G401 (cell line): ENCODE measurements at places on chromosomes 4 and X.
A peak's percentile ranks its signal among the peaks of the same experiment; 100 is the strongest.

- no peak for DNase-seq
Observed at GRCh38 chrX:119948381-119948780, 4.8 kb upstream of the NKAP start.

GRCh38 chr4:102114118-102114630 is 231.1 kb downstream of the SLC39A8 start:
- peak; percentile 76 for DNase-seq

- no peak for DNase-seq
Observed at GRCh38 chrX:68086709-68087108, 346.6 kb downstream of the OPHN1 start.

- DNase-seq = no peak
Observed at GRCh38 chr4:187467224-187467623, 528.3 kb upstream of the ZFP42 start.

DNA sequence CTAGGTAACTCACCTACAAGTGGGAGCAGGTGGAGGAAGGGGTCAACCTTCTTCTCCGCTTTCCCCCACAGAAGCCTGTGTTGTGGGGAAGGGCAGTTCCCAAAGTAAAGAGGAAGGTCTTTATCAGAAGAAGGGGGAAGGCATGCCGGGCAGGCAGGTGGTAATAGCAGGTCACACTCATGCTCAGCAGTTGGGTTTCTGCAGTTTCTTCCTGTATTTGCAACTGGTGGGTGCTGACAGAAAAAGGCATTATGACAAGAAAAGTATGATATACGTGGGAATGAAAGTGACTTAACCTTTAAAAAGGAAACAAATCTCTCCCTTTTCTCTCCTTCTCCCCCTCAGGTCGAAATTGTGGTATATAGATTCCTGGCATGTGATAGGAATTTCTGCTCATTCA is 3.7 kb downstream of the MTMR1 start:
- DNase-seq = no peak

- DNase-seq = no peak
Observed at GRCh38 chrX:155143959-155144548, 72.2 kb upstream of the VBP1 start.

DNA sequence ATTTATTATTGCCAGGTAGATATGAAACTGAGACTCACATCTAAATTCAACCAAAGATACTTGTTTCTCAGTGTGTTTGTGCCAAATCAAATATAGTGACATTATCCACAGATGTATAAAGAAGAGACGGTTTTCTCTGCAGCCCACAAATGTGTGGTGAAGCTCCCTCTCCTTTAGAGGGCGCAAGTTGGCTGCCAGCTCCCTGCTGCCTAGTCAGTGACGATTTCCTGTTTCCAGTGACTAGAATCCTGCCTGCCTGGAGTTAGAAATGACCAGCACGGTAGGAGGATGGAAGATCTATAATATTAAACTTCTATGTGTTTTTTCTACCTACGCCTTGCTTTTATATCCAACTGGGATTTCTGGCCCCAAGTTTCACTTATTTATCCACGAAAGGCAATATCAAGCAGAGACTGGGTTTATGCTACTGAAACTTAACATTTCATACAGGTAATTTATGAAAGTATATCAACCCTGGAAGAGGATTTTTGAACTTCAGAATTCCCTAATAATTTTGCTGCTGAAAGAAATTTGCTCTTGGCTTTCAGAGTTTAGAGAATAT is 1793.7 kb upstream of the TENM3 start:
- DNase-seq = peak; percentile 20

- no peak for DNase-seq
Observed at GRCh38 chrX:150240643-150240970, 122.5 kb upstream of the MAMLD1 start.

- DNase-seq = peak; percentile 31
Observed at GRCh38 chr4:73740353-73740778, at the start of gene CXCL8. Gene CXCL8 (plus strand): TSS chr4:73740569. CDS start chr4:73740659, 90 bp downstream.

DNA sequence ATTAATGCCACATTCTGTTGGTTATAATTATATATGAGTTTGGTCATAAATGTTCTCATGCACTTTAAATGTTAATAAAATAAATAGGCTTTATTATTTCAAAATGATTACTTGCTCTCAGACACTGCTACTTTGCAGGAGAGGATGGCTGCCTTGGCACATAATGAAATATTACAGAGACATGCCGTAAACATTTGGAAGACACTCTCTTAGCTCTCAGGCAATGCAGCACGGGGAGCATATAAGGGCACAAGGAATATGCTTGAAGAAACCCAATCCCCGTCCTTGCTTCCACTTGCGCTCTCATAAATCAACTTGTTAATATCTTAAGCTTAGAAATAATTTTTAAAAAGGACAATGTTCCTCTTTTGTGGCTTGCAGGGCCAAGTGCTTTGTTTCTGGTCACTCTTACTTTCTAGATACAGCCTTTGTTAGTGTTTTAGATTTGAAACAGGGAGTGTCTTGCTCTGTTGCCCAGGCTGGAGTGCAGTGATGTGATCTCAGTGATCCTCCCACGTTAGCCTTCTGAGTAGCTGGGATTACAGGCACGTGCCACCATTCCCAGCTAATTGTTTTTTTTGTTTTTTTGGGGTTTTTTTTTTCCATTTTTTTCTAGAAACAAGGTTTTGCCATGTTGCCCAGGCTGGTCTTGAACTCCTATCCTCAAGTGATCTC is 445.0 kb downstream of the SPRY1 start:
- no peak for DNase-seq

DNA sequence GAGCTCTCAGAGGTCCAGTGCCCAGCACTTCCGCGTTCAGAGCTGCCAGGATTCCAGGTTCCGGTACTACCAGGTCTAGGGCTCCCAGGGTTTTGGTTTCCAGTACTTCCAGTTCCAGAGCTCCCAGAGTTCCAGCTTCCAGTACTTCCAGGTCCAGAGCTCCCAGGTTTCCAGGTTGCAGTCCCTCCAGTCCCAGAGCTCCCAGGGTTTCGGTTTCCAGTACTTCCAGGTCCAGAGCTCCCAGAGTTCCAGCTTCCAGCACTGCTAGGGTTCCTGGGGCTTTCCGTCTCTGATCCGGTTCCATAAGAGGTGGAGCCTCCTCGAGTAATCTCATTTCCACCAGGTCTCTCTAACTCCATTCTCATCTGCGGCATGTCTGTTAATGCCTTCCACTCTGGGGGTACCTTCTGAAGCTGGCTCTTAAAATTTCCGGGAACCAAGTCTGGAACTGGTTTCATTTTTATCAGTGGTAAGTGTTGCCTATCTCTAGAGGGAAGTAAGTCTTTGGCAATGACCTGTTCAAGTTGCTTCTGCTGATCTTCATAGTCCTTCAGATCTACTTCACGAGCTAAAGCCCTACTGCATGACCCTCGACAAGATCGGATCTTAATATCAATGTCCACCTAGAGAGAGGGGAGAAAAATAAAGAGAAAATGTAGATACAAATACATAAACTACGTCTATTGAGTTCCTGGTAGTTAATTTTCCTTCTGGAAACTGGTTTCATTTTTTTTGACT is 4.1 kb downstream of the FGA start:
- DNase-seq = no peak

DNA sequence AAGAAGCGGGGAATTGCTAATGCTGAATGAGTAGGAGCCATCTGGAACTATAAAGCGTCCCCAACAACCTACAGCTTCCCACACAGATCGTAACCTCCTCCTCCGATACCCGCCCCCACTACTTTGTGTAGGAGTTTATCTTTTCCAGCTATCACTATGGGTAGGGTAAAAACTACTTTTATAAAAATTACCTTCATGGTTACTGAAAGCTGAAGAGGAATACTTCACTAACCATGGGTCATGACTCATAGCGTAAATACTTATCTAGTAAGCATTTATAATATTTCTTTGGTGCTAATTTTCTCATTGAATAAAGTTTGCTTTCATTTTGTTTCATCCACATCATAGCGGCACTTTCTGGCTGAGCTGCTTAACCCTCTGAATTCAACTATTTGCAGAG is 79.4 kb upstream of the TNIP3 start:
- DNase-seq = no peak

DNA sequence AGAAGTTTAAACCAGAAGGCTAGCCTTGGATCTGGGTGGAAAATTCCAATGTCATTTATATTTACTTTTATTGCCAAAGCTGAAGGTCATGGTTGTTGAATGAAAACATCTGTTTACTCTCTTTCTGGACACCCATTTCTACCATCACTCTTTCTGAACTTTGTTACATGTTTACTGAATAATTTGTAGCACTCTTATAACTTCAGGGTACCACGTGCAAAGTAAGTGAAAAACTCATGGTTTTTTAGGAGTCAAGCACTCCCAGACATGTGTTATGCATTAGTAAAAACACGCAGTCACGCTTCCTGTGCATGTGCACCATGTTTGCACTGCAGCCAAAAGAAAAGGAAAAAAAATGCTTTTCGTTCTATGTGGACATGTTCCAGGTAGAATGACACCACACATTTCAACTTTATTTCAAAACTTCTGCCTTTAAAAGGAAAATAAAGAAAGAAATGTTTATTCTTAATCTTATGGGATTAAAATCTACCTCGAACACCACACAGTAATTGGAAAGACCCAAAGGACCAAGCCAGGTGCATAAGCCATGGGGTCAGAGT is 31.4 kb upstream of the ADH1C start:
- no peak for DNase-seq

DNA sequence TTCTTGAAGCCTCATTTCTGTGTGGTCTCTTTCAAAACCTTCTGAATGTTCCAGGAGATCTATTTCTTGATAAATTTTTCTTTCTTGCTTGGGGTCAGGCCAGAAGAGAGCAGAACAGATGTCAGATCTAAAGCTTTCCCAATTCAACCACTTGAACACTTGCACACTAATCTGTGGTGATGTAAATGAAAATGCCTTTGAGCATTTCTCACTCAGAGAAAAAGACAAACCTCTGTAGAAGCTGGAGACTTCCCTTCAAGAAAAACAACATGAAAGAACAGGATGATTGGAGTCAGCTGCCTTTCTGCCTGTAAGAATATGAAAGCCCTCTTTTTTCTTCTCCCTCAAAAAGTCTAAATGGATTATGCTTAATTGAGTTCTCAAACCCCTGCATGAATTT is 11.2 kb downstream of the IGFBP7 start:
- DNase-seq = no peak

DNA sequence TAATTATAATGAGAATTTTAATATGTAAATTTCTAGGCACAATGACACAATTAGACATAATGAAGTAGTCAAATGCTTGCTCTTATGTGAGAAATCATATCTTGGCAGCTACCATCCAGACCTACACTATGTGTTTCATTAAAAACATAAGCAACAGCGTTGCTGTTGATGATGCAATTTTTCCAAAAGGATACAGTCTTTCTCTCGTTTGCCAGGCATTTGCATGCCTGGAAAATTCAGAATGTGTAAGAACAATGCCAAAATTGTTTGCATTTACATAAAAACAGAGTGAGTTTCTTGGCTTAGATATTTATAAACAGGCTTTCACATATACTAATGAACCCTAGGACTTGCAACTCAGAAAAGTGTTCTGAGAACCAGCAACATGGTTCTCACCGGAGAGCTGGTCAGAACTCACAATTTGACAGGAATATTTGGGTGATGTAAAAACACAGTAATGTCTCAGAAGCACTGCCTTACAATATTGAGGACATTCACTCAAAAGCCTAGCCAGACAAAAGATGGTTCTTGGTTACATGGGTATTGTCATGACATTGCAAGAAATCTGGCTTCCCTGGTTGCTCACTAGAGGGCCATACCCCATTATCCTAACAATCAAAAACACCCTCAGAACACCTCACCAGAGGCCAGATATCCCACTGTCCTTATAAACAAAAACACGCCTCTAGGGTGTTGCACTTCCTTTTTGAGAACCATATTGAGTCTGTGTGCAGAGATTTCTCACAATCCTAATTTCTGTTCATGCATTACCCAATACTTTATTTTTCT is 1029.0 kb upstream of the AGA start:
- no peak for DNase-seq

GRCh38 chr4:152927737-152928136 is 8.4 kb upstream of the FHDC1 start:
- no peak for DNase-seq

DNA sequence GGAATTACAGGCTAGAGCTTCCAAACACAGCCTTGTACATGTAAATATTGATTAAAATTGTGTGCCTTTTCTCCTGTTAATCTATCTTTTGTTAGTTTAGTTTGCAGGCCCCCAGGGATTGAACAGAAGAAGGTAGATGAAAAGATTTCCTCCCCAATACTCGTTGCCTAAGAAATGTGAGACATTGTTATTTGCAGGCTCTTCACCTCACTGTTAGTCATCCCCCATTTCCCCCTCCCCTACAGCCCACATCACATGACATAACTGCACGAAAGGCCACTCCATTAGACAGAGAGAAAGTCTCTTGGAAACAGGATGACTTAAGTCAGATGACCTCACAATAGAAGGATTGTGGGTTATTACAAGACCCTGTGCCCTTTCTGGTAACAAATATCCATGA is 13.3 kb upstream of the MID1 start:
- DNase-seq = no peak

DNA sequence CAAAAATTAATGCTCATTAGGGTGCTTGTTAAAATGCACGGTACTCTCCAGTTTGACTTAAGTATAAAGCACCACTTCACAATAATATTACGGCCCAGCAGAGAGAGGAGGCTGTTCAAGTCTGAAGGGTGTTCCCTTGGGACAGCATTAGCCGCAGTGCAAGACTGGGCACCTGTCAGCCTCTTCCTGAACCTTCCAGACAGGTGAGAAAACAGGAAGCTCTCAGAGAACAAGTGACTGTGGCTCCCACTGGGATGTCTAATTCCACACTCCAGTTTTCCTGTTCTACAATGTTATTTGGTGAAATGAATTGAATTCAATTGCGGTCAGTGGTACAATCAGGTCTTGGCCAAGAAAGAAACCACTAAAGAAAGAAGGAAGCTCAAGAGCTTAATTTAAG is 414.4 kb downstream of the SMARCA1 start:
- no peak for DNase-seq

DNA sequence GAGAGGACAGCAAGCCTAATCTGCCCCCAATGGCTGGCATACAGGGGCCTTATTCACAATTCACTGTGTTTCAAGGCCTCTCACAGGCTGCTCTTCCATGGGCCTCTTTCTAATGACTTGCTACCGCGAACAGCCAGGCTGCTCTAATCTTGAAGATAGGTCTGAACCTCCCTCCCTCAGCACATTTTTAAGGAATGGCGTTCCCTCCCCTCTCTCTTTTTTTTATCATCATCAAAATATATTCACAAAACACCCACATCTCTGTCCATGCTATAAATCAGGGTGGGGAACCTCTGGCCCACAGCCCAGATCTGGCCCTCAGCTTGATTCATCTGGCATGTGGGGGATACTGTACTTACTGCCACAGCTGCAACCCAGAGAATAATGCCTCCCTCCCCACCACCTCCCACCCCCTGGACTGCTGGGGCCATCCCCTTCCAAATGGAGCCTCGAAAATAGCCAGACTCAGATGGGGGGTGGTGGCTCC is 76.2 kb upstream of the PLAC1 start:
- no peak for DNase-seq

DNA sequence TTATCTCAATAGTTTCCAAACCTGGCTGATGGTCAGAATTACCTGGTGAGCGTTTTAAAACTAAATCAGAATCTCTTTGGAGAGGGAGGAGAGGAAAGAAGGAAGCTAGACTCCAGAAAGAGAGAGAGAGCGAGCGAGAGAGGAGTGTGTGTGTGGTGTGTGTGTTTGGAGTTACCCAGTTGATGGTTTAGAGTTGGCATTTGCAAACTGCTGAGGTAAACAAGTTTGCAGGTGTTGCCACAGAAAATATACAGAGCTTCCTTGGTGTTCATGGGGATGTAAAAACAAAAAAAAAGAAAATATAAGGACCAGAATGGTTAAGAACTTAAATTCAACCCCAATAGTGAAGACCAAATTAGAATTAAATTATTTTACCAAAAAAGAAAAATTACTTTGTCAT is 26.4 kb upstream of the LAP3 start:
- DNase-seq = no peak

GRCh38 chrX:150842198-150842685 is 56.2 kb downstream of the CD99L2 start:
- DNase-seq = no peak
